ELR (cell line): ENCODE measurements at places on chromosomes 1 and 21.

- no peak for DNase-seq
Observed at GRCh38 chr1:42657201-42657600, 1.0 kb upstream of the PPIH start.

DNA sequence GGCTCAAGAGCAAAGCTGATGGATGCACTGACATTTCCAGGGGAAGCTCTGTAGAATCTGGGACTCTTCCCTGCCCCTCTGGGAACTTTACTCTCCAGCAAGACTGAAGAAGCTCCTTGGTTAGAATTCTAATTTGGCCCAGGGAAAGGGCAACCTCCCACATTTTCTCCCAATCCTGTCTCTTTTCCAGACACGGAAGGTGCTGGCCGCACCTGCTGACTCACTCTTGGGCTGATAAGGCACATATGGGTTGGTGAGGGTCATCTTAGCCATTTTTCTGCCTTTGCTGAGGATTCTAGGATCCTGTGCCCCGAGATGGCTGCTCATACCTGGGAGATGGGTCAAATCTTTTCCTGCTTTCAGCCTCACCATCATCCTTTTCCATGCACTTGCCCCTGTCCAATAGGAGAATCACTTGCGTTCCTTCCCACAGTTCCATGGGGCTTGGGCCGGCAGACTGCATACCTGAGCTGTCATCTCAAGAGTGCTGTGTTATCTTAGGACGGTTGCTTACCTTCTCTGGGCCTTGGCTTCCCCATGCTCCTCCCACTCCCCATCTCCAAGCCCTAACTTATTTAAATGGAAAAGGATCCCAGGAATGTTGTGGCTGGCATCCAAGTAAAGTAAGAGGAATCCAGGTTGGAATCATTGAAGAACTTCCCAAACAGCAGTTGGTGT is 1.3 kb downstream of the TINAGL1 start:
- no peak for DNase-seq

- DNase-seq: no peak
Observed at GRCh38 chr1:171877701-171878100, 36.4 kb downstream of the DNM3 start.

DNA sequence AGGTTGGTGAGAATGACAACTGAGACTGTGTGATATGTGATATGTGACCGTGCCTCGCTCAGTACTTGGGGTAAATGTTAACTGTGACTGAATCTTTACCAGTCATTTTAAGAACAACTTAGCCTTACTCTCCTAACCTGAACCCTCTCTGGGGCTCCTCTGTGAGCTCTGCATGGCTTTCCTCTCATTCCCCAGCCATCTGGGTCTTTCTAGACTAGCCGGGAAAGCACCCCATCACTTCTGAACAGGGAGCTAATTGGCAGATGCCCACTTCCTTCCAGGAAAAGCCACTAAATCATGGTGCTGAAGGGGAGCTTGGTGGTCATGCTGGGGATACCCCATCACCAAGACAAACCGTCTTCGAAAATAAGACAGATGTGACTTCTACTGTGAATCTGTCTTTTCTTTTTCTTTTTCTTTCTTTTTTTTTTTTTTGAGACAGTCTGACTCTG is 16.5 kb upstream of the FOXO6 start:
- no peak for DNase-seq

GRCh38 chr1:240559781-240560180 is 52.2 kb downstream of the GREM2 start:
- peak; percentile 3 for DNase-seq

DNA sequence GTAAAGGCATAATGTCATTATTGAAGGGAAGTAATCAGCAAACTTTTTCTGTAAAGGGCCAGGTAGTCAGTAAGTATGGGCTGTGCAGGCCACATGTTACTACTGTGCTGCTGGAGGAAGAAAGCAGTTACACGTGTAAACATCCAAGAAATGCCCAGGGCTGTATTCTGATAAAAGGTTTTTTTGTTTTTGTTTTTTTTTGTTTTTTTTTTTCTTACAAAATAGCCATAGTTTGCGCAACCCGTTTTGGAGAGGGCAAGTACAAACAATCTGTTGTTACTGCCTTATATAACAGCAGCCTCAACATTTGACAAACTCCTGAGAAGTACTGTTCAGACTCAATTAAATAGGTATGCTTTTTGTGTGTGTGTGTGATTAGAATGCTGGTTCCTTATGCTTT is 26.7 kb upstream of the MTMR11 start:
- no peak for DNase-seq

- peak; percentile 84 for DNase-seq
Observed at GRCh38 chr1:39196244-39197215, 8.0 kb upstream of the MACF1 start.

DNA sequence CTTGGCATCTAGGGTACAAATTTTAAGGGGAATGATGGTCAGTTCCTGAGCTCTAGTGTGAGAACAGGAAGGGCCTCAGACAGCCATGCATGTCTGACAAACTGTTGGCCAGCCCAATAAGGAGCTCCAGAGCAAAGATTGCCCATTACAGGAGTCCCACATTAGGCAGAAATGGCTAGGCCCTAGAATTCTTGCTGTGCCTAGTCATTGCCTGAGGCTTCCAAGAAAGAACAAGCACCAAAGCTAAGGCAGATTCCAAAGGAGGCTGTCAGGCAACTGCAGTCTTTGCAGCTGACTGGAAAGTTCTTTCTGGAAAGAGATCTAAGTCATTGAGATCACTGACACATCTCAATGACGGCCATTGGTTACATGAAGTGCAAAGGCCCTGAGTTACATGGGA is 3.9 kb upstream of the STIL start:
- peak; percentile 80 for DNase-seq

- no peak for DNase-seq
Observed at GRCh38 chr1:46983830-46984586, 39.5 kb upstream of the CYP4X1 start.

GRCh38 chr1:223212441-223212840 is 69.4 kb upstream of the TLR5 start:
- no peak for DNase-seq

DNA sequence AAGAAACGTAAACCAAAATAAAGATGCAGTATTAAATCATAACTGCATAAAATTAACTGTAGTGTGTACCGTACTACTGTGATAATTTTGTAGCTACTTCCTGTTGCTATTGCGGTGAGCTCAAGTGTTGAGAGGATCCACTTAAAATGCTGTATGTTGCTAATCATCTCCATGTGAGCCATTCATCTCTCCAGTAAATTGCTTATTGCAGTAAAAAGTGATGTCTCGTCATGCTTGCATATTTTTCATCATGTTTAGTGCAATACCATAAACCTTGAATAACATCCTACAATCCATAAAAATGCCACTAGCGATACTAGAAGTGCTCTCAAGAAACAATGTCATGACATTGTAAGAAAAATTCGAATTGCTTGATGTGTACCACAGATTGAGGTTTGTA is 66.3 kb downstream of the RAVER2 start:
- DNase-seq: no peak

- no peak for DNase-seq
Observed at GRCh38 chr21:43972850-43973633, 39.1 kb upstream of the TRAPPC10 start.

- no peak for DNase-seq
Observed at GRCh38 chr1:169180174-169180573, 73.7 kb downstream of the ATP1B1 start.

GRCh38 chr1:30518696-30519095 is 204.7 kb downstream of the MATN1 start:
- no peak for DNase-seq

GRCh38 chr1:58003059-58003458 is 543.5 kb downstream of the OMA1 start:
- DNase-seq: no peak

GRCh38 chr1:9256332-9256731 is 21.8 kb downstream of the H6PD start:
- no peak for DNase-seq

DNA sequence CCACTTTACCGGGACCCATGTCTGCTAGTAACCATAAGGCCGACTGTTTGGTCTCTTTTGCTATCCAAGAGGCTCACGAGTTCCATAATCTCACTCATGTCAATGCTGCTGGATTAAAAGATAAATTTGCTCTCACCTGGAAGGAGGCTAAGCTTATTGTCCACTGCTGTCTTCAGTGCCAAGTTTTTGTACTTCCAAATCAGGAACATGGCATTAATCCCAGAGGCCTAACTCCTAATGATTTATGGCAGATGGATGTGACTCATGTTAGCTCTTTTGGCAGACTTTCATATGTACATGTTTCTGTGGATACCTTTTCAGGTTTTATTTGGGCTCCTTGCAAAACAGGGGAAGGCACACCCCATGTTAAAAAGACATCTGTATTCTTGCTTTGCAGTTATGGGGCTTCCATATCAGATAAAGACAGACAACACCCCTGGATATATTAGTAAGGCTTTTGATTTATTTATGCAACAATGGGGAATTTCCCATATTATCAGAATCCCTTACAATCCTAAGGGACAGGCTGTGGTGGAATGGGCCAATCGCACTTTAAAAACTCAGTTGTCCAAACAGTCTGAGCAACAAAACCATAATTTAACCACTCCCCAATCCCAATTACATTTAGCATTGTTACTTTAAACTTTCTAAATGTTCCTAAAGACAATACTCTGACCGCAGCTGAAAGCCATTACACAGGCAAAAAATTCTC is 162.7 kb downstream of the IER5 start:
- DNase-seq: peak; percentile 73

GRCh38 chr21:39834543-39834942 is 32.7 kb upstream of the PCP4 start:
- DNase-seq: no peak

DNA sequence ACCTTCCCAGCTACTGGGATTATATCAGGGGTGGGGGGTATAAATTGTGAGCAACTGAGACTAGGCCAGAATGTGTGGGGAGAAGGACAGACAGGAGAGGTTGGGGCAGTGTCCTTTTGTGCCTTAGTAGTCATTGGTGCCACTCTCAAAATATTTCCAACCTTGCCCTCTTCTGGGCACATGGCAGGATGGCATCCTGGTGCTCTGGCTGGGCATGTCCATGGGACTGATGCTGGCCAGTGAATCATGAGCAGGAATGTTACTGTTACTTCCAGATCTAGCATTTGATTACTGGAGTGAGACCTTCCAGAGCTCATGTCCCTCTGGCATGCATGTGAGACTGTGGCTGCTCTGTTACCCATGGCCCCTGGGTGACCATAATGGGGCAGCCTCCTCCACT is 151.2 kb downstream of the MATN1 start:
- DNase-seq: peak; percentile 3

- DNase-seq: peak; percentile 72
Observed at GRCh38 chr1:87335175-87335884, 6.7 kb downstream of the LMO4 start.

GRCh38 chr1:177137814-177138213 is 26.7 kb downstream of the ASTN1 start:
- no peak for DNase-seq
